ENCODE measurements at places on chromosomes 16 and 17.
A peak's percentile ranks its signal among the peaks of the same experiment; 100 is the strongest.

- DNase-seq = no peak
Measured at GRCh38 chr16:79008036-79008868, 592.3 kb downstream of the MAF start.

GRCh38 chr16:30131869-30132475 is 9.0 kb upstream of the MAPK3 start:
- no peak for DNase-seq

GRCh38 chr16:73356401-73357079 is 308.6 kb upstream of the ZFHX3 start:
- DNase-seq = peak; percentile 58

DNA sequence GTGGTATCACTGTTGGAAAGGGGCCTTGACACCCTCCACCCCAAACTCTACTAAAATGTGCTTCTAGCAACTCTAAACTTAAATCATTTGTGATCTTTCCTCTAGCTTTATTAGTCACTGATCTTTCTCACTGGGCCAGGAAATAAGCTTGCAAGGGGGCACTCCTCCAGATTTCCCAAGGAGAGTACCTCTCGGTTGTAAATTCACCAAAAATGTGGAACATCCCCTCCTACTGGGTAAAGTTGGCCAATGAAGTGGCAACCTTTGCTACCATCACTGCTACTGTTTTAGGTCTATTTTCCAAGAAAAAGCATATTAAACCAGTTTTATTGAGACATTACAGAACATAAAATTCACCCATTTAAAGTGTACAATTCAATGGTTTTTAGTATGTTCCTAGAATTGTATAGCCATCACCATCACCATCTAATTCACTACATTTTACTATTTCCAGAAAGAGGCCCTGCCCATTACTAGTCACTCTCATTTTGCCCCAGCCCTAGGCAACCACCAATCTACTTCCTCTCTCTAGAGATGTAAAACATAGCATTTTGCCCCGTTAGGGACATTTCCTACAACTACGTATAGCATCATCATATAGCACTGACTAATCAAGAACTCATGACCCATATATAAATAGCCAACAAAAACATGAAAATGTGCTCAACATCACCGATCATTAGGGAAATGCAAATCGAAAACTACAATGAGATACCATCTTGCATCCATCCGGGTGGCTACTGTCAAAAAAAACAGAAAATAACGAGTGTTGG is 44.6 kb upstream of the ADCY9 start:
- DNase-seq = no peak

GRCh38 chr16:71345031-71345430 is 13.5 kb upstream of the CALB2 start:
- DNase-seq = no peak

DNA sequence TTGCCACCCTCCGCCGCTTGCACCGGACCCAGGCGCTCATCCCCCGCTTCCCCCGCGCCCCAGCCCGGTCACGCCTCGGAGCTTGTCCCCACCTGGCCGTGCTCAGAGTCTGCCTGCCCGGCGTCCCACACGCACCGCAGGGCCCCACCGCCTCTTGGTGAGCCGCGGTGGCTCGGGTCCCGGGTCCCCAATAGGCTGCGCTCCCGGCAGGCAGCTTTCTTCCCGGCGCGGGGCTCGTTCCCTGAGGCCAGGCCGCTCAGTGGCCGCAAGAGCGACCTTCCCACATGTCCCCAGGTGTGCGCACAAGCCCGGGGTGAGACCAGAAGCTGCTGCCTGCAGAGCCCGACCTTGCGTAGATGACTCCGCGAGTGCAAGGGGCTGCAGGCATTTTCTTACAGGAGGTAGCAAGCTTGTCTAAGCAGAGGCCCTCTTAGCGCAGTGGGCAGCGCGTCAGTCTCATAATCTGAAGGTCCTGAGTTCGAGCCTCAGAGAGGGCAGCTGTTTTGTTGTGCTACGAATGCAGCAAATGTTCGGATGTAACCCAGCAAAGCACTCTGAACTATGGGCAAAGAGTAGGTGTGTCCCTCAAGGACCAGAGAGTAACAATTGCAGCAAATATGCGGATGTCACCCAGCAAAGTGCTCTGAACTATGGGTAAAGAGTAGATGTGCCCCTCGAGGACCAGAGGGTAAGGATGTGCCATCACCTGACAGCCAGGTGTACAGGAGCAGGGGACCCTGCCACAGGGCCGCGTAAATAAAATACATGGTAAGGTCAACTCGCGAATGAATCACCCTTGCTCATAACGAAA is 15.6 kb downstream of the TLE7 start:
- peak; percentile 72 for DNase-seq

DNA sequence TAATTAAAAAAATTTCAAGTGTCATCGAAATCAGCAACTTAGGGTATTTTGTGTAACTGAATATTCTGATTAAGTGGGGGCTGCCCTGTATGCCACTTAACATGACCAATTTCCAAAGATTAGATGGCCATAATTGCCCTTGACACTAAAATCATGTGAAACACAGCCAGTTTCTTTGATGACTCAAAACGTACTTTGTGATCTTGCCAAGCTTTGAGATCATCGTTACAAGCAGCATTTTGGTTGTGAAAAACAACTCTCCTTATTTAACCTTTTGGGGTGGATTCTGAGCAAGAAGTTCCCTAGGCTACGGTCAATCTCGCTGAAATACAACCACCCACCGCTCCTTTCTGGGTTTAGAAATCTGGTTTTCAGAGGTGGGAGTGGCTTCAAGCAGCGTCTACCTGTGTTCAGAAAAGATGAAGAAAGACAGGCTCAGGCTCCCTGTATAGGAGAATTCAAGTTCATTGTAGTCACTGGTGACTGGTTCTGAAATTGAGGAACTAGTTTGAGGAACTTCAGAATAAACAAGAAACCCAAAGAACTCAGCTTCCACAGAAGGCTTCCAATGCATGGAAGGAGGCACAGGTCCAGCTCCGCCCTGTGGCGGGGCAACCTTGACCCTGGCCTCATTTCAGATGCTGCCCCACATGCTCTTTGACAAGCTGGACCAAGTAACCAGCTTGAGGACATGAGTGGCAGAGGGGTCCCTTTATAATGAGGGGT is 9.4 kb downstream of the MAP3K14 start:
- no peak for DNase-seq

DNA sequence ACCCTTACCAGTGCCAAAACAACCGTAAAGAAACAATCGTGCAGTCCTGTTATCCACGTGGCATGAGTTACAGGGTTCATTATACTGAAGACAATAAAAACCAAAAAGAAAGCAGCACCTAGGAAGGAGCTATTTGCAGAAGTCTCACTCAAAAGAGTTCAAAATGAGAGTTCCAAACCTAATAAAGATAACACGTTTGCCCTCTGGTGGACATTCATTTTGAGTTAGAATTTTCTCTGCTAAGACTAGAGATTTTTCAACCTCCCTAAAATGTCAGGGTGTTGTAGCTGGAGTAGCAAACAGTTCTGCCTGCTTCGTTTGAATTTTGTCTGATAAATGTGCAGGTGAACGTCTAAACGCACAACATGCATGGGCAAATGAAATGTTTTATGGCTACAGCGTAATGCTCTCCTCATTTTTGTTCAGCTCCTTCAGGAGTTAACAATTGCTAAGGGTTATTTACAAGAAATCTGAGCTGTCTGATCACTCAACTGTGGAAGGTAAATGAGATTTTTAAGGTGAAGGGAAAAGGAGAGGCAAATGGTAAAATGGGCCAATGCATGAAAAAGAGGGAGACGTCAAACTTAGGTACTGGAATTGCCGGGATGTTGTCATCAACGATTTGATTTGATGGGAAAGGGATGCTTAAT is 1067.9 kb upstream of the EEF2KMT start:
- DNase-seq = no peak

DNA sequence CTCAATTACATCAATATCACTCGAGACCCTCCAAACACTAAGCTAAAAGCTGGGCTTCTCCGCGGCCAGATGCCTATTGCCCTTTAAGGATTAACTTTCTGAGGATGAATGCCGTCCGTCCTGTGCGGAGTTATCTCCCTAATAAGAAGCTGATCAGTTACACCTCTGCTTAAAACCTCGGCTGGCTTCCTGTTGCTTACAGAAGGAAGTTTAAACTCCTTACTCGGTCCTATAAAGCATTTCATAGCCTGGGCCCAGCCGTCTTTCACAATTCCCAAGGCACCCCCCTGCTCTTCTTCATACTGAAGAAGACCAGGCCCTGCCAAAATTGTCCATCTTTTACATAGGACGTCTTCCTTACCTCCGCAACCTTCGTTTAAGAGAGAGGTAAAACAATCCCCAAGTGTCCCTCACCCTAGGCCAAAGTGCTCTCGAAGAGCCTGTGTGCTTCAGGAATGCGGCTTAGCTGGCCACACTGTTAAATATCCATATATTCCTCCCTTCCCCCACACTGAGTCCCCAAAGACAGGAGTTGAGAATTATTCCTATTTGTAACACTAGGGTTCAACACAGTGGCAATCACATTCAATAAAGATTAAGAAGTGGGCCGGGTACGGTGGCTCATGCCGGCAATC is 112.6 kb upstream of the IRX5 start:
- no peak for DNase-seq

DNA sequence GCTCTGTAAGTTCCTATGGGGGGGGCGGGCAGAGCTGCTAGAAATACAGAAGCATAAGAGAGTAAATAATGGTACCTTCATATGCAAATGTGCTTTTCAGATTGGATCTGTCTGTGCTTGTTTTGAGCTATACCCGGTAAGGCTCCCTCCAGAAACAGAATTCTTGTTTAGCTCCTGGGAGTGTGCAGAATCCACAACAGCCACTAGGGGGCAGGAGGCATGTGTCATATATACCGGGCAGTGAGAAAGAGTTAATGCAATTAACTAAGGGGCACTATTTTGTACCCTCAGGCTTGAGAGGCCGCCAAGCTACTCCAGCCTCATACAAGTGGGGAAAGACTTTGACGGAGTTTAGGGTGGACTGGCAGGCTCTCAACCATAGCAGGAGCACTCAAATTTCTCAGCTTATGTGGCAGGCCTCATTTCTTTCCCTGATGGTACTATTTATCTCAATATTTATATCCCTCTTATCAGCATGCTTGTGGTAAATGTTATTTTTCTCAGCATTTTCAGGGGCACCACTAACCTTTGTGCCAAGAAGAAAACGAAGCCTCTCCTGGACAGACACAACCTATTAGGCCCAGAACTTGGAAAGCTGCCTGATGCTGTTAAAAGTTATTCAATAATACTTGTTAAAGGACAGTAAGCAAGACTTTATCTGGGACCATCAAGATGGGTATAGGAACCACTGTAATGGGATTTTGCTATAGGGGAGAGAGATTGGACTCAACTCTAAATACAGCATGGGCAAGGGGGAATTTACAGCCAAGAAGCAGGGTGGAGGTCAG is 10.7 kb upstream of the CENPV start:
- peak; percentile 95 for DNase-seq
